IPS DF 19.7 (cell line): ENCODE measurements at places on chromosomes 11 and 22.

DNA sequence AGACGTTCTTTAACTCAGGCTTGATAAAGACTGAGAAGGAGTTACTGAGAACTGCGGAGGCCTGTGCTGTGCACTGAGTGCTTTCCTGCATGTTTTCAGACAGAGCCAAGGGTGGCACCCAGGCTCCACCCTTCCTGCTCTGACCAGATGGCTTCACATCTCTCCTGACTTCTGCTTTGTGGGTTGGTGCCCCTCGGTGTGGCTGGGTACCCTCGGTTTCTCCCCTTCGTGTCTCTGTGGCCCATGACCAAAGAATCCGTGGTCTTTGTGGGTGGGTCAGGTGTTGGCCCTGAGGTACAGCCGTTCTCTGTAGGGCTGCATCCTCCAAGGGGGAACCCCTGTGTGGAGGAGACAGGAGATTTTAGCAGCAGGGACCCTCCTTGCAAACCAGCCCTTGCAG lies 34.3 kb downstream of the GRIK4 start:
- no peak for DNase-seq

- no peak for DNase-seq
Observed at GRCh38 chr22:50306753-50307749, at the start of gene PLXNB2. TSS of gene PLXNB2 (minus strand) at chr22:50307646. CDS start at chr22:50290584, 17,062 bp downstream.

DNA sequence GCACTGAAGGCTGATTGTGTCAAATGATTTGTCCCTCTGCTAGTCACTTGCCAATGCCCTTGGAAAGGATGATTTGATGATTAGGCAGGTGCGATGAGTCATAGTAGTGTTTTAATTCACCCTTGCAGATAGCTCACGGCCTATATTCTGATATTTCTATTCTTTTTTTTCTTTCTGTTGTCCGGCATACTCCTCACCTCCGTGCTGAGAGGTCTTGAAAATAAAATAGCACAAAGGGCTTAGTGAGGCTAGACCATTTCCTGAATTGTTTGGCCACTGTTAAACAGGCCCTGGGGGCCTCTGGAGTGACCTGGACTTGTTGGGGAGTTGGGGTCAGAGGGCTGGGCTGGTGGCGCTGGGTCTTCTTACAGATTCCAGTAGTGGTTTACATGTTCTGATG lies 99.8 kb downstream of the ZBTB16 start:
- no peak for DNase-seq

DNA sequence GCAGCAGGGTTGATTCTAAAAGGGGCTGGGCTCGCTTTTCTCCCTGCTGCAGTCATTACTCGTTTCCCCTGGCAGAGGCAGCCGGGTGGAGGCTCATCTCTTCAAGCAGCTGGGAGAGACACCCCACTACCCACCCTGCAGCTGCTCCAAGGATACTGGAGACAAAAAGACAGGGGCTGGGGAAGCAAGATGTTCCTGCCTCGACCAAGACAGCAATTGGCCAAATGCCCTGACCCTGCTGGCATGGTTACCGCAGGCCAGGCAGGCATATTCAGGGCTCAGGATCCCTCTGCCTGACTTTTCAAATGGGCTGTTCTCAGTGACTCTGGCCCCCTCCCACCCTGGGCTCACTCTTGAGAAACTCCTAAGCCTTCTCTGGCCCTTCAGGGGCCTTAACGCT lies 6.8 kb upstream of the RGL4 start:
- no peak for DNase-seq

DNA sequence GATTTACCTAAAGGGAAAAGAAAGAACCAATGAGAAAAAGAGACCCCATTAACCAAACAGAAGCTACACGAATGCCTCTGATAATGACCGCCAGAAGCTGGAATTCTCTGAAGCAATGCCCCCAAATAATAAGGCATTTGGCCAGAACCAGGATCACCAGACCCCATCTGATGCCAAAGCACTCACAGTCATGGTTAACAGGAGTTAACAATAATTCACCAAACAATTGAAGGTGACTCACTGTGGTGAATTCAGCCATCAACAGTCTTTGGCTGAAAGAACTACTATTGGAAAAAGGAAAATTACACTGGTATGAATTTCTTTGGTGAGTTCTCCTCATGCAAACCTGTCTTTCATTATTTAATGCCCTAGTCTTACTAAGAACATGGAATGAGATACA lies 21.9 kb upstream of the NFRKB start:
- DNase-seq: no peak

DNA sequence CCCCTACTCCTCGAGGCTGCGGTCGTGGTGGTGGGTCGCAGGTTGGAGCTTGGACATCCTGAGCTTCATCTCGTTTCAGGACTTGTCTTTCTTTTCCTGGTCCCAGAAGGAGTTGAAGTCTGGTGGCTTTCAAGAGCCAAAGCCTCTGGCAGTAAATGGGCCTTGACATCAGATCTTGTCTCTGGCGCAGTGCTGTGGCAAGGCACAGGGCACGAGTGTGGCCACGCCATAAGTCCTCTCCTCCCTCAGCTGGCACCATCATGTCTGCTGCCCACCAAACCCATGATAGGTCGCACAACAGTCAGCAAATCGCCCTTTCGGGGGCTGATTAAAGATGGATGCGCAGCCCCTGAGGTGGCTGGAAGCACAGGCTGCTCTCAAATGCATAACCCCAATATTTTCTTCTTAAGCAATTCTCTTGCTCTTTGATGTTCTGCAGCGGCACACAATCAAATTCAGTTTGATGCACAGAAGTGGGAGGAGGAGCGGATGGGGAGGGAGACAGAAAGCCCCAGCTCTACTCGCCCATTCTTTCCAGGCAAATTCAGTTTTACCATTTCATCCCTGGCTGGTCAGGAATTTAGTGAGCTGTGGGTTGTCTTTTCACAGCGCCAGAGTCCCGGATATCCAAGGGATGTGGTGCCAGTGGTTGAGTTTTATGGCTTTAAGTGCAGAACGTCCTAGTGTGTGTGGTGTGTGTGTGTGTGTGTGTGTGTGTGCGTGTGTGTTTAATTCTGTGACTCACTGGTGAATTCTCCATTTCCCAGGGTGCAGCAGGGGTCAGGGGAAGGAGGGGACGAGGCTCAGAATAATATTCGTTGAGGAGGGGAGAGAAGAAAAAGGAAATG lies 162.0 kb downstream of the DSCAML1 start:
- DNase-seq: no peak

DNA sequence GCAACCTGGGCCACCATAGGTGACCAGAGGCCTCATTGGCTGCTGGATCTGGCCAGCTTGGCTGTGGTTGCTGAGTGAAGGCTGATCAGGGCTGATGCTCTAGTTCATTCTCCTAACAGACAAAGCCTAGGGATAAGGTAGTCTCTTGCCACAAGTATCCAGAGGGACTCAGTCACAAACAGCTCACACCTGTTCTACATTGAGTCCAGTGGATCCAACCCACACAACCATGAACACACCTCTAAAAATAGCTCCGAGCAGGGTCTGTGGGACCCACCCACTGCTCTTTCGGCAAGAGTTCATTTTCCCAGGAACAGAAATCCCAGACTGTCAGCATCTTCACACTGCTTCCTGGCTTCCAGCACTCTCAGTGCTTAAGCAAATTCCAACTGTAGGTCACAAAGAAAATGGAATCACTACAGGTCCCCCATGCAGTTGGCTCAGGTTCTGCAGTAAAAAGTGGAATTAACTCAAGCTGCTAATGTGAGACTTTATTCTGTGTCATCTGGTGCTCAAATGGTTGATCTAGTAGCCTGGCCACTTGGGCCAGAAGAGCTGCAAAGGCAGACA lies 67.3 kb downstream of the PPFIBP2 start:
- DNase-seq: no peak

DNA sequence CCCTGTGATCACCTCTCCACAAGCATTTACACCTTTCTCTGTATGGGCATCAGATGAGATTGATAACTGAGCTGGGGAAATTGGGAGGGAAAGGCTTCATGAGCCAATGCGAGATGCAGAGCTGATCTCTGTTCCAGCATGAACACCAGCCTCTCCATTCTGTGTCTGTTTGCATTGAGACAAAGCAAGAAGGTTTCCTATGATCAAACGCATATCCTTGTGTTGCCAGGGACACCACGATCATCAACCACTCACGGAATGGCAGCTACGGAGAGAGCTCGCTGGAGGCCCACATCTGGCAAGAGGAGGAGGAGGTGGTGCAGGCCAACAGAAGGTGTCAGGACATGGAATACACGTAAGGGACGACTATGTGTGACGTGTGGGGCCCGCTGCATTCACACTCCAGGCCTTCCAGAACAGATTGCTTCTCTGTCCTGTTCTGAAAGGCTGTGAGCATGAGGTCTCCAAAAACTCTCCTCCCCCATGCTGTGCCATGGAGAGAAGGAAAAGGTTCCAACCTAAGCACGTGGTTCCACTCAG lies 96.4 kb downstream of the AMOTL1 start:
- no peak for DNase-seq

DNA sequence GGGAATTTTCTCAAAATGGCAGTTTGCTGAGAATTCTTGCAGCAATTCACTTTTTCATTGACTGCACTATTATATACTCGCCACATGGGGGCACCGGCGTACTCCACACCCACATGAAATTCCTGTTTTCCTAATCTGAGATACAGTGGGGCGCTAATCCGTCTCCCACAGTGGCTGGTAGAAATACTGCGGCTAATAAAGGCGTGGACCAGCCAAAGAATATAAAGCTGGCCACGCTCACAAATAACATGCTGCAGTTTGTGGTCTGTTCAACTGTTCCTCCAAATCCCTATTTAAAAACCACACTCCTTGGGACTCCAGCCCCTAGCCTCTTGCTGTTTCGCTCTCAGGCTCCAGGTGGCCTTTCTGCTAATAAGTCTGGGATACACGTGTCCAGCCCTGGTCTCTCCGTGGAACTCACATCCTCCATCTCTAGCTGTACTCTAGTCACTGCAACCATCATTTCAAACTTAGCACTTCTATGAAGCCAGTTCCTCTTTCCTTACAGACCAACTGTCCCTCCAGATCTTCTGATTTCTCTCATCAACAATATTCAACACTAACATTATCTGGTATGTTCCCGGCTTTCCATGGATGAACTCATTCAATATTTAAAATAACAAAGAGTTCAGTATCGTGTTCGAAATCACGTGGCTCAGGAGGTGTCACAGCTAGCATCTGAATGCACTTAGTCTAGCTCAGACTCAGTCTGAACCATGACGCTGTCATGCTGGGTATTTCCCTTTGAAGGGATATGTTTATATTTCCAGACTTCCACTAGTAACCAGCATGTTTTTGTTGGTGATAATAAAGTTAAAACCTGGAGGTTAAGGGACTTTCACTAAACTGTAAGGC lies 22.0 kb downstream of the TBRG1 start:
- DNase-seq: no peak

DNA sequence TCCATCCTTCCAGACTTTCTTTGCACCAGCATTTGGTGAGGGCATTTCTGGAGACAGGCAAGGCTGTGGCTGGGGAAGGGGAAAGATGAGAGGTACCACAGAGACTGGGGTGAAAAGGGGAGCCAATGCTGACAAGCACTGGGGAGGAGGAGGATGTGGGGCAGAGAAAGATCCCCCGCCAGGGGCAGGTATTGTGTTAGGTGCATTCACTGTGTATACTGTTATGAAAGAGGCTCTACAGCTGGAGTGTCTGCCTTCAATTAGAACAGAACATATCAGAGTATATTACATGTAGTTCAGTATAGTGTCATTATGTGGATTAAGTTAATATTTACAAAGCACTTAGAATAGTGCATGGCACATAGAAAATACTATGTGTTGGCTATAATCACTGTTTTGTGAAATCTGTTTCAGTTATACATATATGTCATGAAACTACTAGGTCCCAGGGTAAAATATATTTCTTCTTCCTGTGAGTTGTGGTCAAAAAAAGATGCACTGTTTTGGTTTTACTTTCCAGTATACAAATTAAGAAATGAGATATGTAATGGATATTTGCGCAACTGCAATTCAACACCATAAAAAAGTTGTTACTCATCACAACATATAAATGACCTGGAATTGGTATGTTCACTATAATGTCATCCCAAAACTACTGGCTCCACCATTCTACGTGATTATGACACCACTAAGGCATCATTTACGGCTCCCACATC lies 8.4 kb downstream of the MSANTD2 start:
- no peak for DNase-seq

DNA sequence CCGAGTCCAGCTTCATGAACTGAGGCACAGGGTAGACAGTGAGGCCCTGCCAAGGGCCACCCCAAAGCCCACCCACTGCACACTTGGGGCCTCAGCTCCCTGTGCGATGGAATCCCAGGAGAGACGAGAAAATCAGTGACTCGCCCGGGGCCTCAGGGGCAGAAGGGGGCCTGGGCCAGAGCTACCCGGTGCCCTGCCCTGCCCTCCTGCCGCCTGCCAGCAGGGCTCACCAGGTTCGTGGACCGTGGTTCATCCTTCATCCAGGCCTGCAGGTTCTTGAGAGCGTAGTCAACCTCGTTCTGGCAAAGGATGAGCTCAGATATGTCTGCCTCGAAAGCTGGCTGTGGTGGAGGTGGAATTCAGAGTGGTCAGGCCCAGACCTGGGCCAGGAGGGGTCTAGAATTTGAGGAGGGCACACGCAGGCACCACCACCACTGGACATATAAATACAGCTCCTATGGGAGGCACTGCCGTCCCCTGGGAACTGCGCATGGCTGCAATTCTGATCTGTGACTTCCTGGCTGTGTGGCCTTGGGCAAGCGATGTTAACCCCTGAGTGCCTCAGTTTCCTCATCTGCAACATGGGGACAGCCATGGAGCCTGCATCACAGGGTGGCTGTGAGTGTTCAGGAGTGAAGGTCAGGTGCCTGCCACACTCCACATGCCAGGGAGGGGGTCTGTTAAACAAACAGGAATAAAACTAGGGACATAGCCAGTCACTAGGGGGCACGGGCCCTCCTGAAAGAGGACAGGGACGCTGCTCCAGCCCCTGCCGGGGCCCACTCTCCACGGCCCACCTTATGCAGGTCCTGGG lies 7.5 kb downstream of the ALDH3B2 start:
- no peak for DNase-seq

GRCh38 chr11:100740440-100740839 lies 53.4 kb downstream of the ARHGAP42 start:
- DNase-seq: no peak

DNA sequence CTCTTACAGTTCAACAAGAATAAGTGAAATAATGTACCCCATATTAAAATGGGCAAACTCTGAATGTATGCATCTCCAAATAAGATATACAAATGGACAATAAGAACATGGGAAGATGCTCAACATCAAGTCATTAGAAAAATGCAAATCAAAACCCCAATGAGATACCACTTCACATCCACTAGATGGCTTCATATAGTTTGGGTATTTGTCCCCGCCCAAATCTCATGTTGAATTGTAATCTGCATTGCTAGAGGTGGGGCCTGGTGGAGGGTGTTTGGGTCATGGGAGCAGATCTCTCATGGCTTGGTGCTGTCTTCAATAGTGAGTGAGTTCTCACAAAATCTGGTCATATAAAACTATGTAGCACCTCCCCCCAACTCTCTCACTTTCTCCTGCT lies 5.7 kb downstream of the MPZL2 start:
- no peak for DNase-seq

GRCh38 chr11:103047837-103048236 lies 44.1 kb downstream of the DCUN1D5 start:
- no peak for DNase-seq
